ENCODE measurements at places on chromosomes 2 and 18. TPM values are rescaled to one million over a fixed set of nuclear protein-coding genes. Genes with fewer than 3 reads are reported as not detected.

- H3K27me3 ChIP-seq = no peaks in the 10 kb centered on the region
- peaks cover 19% of the 10 kb centered on the region for H3K4me1 ChIP-seq
- H3K36me3 ChIP-seq = no peaks in the 10 kb centered on the region
- H3K4me3 ChIP-seq = no peak overlapping the region
- H3K27ac ChIP-seq = no peak overlapping the region
Observed at GRCh38 chr2:12436935-12437561, 279.7 kb upstream of the TRIB2 start.

GRCh38 chr2:128695646-128696220 is 377.1 kb upstream of the HS6ST1 start:
- H3K27me3 ChIP-seq = no peaks in the 10 kb centered on the region
- no peak overlapping the region for H3K4me3 ChIP-seq
- no peaks in the 10 kb centered on the region for H3K4me1 ChIP-seq

DNA sequence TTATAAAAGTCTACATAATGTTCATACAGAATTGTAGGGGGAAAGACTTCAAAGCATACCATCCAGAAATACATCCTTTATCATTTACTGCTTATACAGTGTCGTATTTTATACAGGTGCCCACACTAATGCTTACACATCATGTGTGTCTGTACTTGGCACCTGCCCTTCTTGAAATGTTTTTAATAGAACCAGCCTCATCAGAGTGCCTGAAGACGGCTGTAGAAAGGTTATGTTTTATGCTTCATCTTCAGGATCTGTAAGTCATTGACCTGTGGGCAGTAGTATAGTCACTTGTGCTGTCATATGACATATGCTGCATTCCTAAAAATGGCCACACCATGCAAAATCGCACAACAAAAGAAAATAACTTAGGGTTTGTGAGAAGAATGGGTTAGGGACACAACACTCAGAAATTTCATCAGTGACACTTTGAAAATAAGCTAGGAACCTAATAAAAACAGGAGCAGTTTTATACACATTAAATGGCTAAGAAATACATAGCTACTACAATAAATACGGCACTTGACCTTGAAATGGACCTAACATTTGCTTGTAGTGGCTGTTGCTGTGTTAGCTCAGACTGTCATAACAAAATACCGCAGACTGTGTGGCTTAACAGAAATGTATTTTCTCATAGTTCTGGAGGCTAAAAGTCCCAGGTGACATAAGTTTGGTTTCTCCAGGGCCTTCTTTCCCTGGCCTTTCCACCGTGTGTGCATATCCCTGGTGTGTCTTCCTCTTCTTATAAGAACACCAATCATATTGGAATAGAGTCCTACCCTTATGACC is 112.6 kb downstream of the CERS6 start:
- H3K36me3 ChIP-seq = no peaks in the 10 kb centered on the region
- no peaks in the 10 kb centered on the region for H3K4me1 ChIP-seq
- no peaks in the 10 kb centered on the region for H3K27me3 ChIP-seq
- H3K4me3 ChIP-seq = no peak overlapping the region
- H3K27ac ChIP-seq = no peak overlapping the region
- no peak for DNase-seq

DNA sequence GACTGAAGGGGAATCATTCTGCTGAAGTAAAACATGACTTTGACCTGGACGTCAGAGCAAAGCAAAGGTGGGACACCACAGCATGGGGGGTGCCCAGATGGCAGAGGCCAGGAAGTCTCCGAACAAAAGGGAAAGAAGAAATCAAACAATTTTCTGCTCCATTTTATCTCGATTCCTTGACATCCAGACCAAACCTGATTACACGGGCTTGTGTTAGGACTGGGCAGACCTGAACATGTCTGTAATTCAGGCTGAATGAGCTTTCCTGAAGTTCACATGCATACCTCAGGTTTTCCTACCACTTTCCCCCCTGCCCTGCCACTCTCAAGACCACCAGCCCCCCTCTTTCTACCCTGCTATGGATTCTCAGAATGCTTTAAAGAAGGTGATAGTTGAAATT is 44.8 kb upstream of the MEIS1 start:
- no peaks in the 10 kb centered on the region for H3K27me3 ChIP-seq
- H3K4me3 ChIP-seq = no peak overlapping the region
- H3K4me1 ChIP-seq = no peaks in the 10 kb centered on the region
- H3K36me3 ChIP-seq = no peaks in the 10 kb centered on the region
- no peak for DNase-seq

- no peaks in the 10 kb centered on the region for H3K4me1 ChIP-seq
- no peak for DNase-seq
- H3K27me3 ChIP-seq = no peaks in the 10 kb centered on the region
- peaks cover 57% of the 10 kb centered on the region for H3K36me3 ChIP-seq
- no peak overlapping the region for H3K27ac ChIP-seq
- no peak overlapping the region for H3K4me3 ChIP-seq
Observed at GRCh38 chr18:79741362-79741700, 56.4 kb upstream of the KCNG2 start.

DNA sequence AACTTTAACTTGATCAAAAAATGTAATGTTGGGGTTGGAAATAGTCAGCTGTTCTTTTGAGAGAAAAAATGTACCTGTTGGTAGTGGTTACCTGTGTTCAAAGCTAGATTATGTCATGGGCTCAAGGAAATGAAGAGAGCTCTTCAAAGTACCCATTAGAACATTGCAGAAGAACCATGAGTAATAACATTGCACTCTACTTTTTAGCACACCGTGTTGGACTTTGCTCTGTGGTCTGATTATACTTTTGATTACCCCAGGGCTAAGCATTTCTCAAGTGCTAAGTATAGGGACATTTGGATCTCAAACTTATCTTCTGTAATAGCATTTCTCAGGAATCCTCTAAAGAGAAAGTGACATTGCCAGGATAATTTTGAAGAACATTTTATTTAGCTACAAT is 1122.8 kb upstream of the CELF4 start:
- no peak for DNase-seq
- no peak overlapping the region for H3K27ac ChIP-seq
- no peaks in the 10 kb centered on the region for H3K27me3 ChIP-seq
- no peak overlapping the region for H3K4me3 ChIP-seq
- no peaks in the 10 kb centered on the region for H3K36me3 ChIP-seq
- no peaks in the 10 kb centered on the region for H3K4me1 ChIP-seq

DNA sequence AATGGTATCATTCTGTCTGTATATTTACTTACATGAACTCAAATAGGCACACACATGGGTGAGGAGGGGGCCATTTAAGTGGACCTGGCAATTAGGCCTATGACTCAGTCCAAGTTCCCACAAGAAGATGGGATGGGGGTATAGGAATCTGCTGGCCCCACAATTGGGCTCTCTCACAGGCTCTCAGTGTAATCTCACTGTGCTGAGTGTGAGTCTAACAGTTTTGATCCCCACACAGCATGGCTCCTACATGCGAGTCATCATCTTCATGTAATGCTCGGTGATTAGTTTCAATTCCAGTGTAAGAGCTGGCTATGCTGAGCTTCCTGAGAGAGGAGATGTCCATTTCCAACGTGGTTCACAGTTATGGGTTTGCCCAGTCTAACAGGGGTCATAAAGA is 114.0 kb downstream of the GATA6 start:
- H3K4me3 ChIP-seq = no peak overlapping the region
- DNase-seq = no peak
- no peaks in the 10 kb centered on the region for H3K27me3 ChIP-seq
- peaks cover 4% of the 10 kb centered on the region for H3K4me1 ChIP-seq

Gene C2orf66
- total RNA-seq = not detected

GRCh38 chr2:173602153-173602795 is 247.6 kb downstream of the CDCA7 start:
- DNase-seq = no peak
- no peaks in the 10 kb centered on the region for H3K36me3 ChIP-seq
- no peak overlapping the region for H3K27ac ChIP-seq
- H3K4me3 ChIP-seq = no peak overlapping the region
- H3K4me1 ChIP-seq = no peaks in the 10 kb centered on the region

DNA sequence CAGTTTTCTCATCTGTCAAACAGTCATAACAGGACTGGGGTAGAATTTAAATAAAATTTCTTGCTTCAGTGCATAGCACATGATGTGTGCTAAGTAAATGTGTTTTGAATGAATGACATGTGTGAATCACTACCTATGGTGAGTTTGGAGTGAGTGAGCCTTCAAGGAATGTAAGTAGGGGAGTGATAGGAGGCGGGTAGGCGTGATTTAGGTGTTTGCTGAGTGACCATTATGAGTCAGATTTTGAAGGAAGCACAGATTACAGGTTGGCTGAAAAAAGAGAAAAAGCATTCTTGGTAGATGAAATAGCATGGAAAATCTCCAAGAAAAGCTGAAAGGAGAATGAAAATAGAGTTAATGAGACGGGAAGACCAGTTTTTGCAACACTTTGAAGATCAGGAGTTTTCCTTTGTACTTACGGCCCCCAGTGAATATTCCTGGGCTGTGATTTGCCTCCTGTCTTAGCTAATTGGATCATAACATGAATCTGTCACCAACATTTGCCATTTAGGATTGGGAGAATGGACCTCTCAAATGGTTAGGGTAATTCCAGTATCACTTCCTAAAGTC is 136.9 kb upstream of the GATA6 start:
- H3K27me3 ChIP-seq = no peaks in the 10 kb centered on the region
- H3K4me1 ChIP-seq = no peaks in the 10 kb centered on the region
- DNase-seq = no peak
- H3K36me3 ChIP-seq = no peaks in the 10 kb centered on the region

- no peaks in the 10 kb centered on the region for H3K27me3 ChIP-seq
- H3K27ac ChIP-seq = no peak overlapping the region
- no peaks in the 10 kb centered on the region for H3K36me3 ChIP-seq
- DNase-seq = no peak
Observed at GRCh38 chr18:40375837-40376236, 1579.2 kb upstream of the PIK3C3 start.

Gene PNO1
- 29.5 TPM for total RNA-seq

- DNase-seq = no peak
- H3K27me3 ChIP-seq = no peaks in the 10 kb centered on the region
- H3K4me1 ChIP-seq = no peaks in the 10 kb centered on the region
- no peaks in the 10 kb centered on the region for H3K36me3 ChIP-seq
- no peak overlapping the region for H3K4me3 ChIP-seq
- no peak overlapping the region for H3K27ac ChIP-seq
Observed at GRCh38 chr2:152485954-152486736, 151.2 kb downstream of the FMNL2 start.

Gene C2orf15
- total RNA-seq = 2.1 TPM

- H3K36me3 ChIP-seq = no peaks in the 10 kb centered on the region
- no peak for DNase-seq
- no peak overlapping the region for H3K27ac ChIP-seq
- H3K27me3 ChIP-seq = no peaks in the 10 kb centered on the region
- H3K4me3 ChIP-seq = no peak overlapping the region
- H3K4me1 ChIP-seq = no peaks in the 10 kb centered on the region
Observed at GRCh38 chr2:23545811-23546210, 160.8 kb downstream of the KLHL29 start.

GRCh38 chr18:48030616-48031480 is 100.4 kb upstream of the SMAD2 start:
- H3K27ac ChIP-seq = no peak overlapping the region
- H3K36me3 ChIP-seq = no peaks in the 10 kb centered on the region
- no peak overlapping the region for H3K4me3 ChIP-seq
- H3K4me1 ChIP-seq = no peaks in the 10 kb centered on the region
- DNase-seq = no peak

GRCh38 chr18:44678725-44679055 is 2.0 kb upstream of the SETBP1 start:
- no peaks in the 10 kb centered on the region for H3K36me3 ChIP-seq
- peaks cover 12% of the 10 kb centered on the region for H3K4me1 ChIP-seq
- H3K27ac ChIP-seq = no peak overlapping the region
- H3K4me3 ChIP-seq = peak overlapping the region; percentile 57
- H3K27me3 ChIP-seq = peaks cover 17% of the 10 kb centered on the region

DNA sequence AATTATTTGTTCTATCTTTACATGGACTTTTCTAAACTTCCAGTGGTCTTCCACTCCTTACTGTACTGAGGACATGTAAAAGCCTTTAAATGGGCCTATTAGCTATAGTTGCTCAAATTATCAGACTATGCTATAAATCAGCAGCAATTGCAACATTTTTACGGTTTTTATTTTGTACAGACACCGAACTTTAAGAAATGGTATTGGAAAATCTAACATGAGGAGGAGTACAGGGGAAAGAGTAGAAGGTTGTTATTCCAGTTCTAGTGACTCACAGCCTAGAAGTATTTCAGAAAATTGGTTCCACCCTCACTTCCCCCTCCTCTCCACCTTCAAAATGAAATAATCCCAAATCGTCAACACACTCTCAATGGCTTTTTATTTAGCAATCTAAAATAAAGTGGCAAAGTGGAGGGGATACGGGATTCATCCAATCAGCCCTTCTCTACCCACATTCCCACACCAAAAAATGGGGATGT is 1.1 kb downstream of the NCKAP1 start:
- H3K27ac ChIP-seq = no peak overlapping the region
- peaks cover 15% of the 10 kb centered on the region for H3K4me1 ChIP-seq
- peaks cover 52% of the 10 kb centered on the region for H3K27me3 ChIP-seq
- H3K36me3 ChIP-seq = no peaks in the 10 kb centered on the region
- peak overlapping the region; percentile 37 for H3K4me3 ChIP-seq

GRCh38 chr2:16973586-16974286 is 308.1 kb upstream of the CYRIA start:
- no peaks in the 10 kb centered on the region for H3K36me3 ChIP-seq
- DNase-seq = no peak
- no peaks in the 10 kb centered on the region for H3K4me1 ChIP-seq
- H3K27me3 ChIP-seq = no peaks in the 10 kb centered on the region
- no peak overlapping the region for H3K4me3 ChIP-seq

GRCh38 chr2:158756331-158756730 is 38.8 kb upstream of the DAPL1 start:
- no peak overlapping the region for H3K27ac ChIP-seq
- no peaks in the 10 kb centered on the region for H3K36me3 ChIP-seq
- no peak for DNase-seq
- no peaks in the 10 kb centered on the region for H3K27me3 ChIP-seq

- H3K36me3 ChIP-seq = no peaks in the 10 kb centered on the region
- DNase-seq = no peak
- no peaks in the 10 kb centered on the region for H3K4me1 ChIP-seq
- H3K4me3 ChIP-seq = no peak overlapping the region
- no peaks in the 10 kb centered on the region for H3K27me3 ChIP-seq
Observed at GRCh38 chr2:178877874-178878273, 70.7 kb upstream of the TTN start.

Gene GLI2
- not detected for total RNA-seq

Gene ALPI
- not detected for total RNA-seq

DNA sequence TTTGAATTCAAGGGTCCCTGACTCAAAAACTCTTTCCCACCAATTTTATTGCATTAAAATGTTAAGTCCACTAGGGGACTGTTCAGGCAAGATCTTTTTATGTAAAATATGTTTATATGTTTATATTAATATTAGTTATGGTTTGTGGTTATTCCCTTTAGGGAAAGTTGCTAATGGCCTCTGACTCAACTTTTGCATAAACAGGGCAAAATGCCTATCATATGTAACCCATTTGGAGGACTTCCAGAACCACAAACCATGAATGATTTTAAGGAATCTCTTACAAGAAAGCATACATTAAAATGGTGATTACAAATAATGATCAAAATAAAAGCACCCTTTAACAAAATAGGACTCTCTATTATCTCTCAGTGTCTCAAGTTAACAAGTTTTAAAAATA is 1484.5 kb upstream of the ZEB2 start:
- no peaks in the 10 kb centered on the region for H3K27me3 ChIP-seq
- H3K27ac ChIP-seq = no peak overlapping the region
- no peaks in the 10 kb centered on the region for H3K36me3 ChIP-seq

Data from CD4-positive, alpha-beta T cell (primary cell).